CD4-positive, alpha-beta T cell treated with Interleukin-21 for 1 hour (primary cell): ENCODE measurements at places on chromosomes 4 and X.
A peak's percentile ranks its signal among the peaks of the same experiment; 100 is the strongest.

DNA sequence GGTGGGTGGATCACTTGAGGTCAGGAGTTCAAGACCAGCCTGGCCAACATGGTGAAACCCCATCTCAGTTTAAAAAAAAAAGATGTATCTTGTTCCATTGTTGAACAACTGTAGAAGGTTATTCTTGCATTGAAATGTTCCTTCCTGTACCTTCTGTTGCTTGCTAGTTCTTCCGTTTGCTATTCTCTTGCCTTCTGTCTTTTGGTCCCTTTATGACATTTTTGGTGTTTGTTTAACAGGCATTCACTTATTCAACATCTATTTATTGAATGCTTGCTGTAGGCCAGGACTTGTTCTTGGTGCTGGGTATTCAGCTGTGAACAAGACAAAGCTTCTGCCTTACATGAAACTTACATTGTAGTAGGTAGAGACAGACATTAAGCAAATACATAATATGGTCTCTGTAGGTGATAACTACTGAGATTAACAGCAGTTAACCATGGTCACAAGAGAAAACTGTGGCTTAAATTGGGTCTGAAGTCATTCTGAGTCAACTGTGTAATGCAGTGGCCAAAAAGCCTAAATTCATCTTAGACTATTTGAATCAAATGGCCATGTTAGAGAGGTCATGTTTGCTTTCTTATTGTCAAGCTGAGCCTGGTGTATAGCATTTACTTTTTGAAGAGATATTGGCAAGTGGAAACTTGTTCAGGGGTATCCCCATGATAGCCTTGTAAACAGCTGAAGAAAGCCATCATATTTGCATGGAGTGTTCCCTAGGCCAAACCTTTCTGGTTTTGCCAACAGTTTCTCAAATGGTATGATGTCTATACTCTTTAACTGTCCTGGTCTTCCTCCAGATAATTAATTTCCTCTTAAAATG lies 35.6 kb downstream of the GAB1 start:
- DNase-seq, result no peak

DNA sequence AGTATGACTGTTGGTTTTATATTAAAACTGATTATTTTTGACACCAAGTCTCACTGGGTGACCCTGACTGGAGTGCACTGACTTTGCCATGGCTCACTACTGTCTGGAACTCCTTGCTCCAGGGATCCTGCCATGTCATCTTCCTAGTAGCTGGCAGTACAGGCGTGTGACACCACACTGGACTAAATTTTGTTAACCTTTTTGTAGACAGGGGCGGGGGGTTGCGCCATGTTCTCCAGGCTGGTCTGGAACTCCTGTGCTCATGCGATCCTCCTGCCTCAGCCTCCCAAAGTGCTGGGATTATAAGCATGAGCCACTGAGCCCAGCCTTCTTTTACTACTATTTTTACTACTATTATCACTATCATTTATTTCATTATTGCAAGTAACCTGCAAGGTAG lies 8.9 kb downstream of the XAGE1A start:
- DNase-seq, result no peak

DNA sequence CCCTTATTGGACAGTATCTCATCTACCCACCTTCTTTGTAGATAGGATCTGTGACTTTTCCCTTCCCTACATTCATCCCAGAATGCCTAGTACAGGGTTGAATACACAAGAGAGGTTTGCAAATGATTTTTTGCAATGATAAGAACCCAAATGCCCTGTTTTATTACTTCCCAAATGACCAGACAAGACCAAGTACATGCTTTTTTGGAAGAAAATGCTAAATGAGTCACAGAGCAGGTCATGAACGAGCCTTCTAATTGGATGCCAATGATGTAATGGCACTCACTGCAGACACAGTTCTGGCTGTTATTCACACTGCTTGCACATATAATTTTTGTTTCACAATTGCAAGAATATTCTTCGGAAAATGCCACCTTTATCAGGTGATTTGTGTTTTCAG lies 17.8 kb upstream of the GABRQ start:
- DNase-seq, result no peak

DNA sequence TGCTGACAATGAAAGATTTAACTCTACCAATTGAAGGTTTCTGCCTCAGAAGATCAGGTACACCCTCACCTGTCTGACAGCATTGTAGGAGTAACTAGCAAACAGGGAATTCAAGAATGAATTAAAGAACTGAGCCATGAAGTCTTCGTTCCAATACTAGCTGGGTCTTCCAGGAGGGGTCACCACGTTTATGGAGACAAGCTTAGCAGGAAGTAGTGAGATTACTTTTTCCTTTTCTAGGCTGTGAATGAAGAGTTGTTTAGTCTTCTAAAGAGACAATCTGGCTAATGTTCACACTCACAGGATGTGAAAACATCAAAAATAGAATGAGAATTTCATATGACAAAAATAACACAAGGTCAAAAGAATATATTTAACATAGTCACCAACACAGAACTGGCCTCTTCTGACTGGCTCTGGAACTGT lies 54.9 kb downstream of the REELD1 start:
- DNase-seq, result no peak

DNA sequence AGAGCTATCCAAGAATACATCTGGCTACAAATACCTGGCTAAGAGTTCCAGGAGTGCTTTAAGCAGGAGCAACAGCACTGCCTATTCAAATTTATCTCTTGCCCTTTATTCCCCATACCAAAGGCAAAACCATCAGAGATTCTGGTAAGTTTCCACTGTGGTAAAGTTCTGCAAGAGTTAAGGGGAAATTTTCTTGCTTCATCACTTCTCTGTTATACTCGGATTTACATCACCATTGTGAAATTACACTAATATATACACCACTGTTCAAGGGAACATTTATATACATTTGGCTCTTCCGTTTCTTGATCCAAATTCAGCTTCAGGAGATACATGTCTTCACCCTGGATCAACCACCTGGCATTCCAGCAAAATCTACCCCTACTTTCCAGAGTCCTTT lies 70.8 kb upstream of the PTPN13 start:
- no peak for DNase-seq

DNA sequence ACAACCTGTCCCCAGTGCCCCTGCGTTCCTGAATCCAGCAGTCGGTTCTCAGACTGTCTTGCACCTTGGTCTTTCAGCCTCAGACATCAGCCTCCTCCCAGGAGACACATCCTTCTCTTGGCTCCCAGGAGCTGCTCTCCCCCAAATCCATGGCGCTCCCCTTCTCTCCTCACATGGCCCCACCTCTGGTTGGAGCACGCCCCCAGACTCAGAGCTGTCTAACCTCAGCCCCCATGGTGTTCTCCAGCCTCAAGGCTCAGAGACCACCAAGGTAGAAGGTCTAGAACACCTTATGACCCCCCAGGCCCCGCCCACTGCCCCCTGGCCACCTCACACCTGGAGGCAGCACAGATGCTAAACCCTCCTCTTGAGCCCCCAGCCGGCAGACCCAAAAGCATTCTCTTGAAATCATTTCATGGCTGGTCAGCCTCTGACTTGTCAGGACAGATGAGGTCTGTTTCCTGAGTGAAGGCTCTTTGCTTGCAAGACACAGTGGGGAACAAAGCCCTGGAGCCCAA lies 47.9 kb downstream of the ADRA2C start:
- DNase-seq, result no peak

- peak; percentile 64 for DNase-seq
Measured at GRCh38 chrX:124239911-124240310, 92.5 kb upstream of the TEX13D start.

DNA sequence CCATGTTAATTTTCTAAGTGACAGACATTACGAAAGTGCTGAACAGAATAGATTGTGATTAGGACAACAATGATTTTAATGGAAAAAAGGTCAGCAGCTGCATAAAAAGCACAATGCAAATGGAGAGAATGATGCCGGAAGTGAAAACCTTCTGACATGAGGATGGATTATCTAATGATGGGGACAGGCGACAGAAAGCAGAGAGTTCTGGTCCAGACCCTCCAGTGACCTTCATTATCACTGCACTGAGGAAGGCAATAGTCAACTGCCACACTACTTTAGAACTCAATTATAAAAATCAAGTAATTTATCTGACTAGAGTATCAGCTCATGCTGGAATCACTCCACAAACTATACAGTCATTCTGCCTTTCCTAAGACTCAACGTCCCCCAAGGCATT lies 746.1 kb upstream of the EPHA5 start:
- DNase-seq, result no peak

DNA sequence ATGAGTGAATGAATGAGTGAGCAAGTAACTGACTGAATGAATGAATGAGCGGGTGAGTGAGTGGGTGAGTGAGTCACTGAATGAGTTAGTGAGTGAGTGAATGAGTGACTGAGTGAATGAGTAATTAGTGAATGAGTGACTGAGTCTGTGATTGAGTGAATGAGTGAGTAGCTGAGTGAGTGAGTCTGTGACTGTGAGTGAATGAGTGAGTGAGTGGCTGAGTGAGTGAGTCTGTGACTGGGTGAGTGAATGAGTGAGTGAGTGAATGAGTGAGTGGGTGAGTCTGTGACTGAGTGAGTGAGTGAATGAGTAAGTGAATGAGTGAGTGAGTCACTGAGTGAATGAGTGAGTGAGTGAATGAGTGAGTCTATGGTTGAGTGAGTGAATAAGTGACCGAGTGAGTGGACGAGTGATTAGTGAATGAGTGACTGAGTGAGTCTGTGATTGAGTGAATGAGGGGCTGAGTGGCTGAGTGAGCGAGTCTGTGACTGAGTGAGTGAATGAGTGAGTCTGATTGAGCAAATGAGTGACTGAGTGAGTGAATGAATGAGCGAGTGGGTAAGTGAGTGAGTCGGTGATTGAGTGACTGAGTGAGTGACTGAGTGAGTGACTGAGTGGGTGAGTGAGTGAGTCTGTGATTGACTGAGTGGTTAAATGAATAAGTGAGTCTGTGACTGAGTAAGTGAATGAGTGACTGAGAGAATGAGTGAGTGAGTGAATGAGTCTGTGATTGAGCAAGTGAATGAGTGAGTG lies 223.0 kb upstream of the PSAPL1 start:
- DNase-seq, result no peak

GRCh38 chr4:1365271-1366178 lies 18.5 kb downstream of the UVSSA start:
- no peak for DNase-seq

- DNase-seq, result no peak
Measured at GRCh38 chr4:127920521-127920920, 39.8 kb downstream of the PLK4 start.

- no peak for DNase-seq
Measured at GRCh38 chr4:172772781-172773180, 395.8 kb upstream of the GALNT7 start.

DNA sequence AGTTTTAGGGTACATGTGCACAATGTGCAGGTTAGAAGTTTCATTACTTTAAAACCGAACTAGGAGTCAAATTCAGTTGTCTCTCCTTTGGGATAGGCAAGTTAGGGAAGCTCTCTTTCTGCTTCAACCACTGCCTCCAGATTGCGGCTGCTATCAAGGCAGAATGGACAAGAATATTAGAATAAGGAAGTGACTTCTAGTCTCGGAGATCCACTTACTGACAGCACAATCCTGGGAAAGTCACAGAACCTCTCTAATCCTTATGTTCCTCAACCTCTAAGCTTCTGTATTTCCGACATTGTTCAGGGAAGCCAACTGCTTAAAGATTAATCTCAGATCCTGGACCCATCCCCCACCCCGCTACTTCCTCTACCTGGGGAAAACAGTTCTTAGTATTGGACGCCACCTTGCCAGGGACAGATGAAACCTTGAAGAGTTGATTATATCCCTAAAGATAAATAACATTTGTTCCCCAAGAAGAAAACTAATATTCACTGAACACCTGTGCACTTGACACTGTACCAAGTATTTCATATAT lies 2.1 kb downstream of the NUP62CL start:
- DNase-seq, result no peak

- peak; percentile 13 for DNase-seq
Measured at GRCh38 chrX:51641421-51642021, 22.8 kb upstream of the CENPVL3 start.

DNA sequence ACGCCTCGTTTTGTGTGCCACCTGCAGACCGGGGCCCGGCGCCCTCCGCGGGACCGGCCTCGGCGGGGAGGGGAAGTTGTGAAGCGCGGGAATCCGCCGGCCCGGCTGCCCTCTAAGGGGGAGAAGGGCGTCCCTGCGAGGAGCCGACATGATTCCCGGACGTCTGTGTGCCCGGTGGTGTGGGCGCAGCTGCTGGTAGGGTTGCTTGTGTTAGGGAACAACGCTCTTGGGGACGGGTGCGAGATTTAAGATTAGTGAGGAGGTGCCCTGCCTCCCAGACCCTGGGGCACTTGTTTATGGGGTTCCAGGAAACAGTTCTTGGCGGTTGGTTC lies 627 bp downstream of the CDKN2AIP start:
- no peak for DNase-seq

- DNase-seq, result peak; percentile 75
Measured at GRCh38 chr4:40200875-40201801, 4.3 kb downstream of the RHOH start.

DNA sequence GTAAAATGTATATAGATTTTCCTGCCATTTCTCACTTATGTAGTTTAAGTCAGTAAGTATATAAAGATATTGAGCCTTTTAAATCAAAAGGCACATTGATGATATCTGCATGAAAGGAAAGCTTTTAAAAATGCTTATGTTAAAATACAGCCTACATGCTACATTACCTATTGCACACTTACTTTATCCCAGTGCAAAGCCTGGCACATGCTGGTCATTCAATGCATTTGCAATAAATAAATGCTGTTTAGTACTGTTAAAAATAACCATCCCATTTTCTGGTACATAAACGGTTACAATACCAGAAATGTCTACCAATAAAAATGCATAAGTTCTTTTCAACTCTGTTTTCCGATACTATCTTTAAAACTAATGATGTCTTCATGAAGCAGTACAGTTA lies 22.1 kb upstream of the SPATA4 start:
- no peak for DNase-seq

- DNase-seq, result no peak
Measured at GRCh38 chr4:162392946-162393345, 229.1 kb upstream of the FSTL5 start.

- peak; percentile 21 for DNase-seq
Measured at GRCh38 chrX:115940888-115941332, 229.6 kb upstream of the AGTR2 start.

DNA sequence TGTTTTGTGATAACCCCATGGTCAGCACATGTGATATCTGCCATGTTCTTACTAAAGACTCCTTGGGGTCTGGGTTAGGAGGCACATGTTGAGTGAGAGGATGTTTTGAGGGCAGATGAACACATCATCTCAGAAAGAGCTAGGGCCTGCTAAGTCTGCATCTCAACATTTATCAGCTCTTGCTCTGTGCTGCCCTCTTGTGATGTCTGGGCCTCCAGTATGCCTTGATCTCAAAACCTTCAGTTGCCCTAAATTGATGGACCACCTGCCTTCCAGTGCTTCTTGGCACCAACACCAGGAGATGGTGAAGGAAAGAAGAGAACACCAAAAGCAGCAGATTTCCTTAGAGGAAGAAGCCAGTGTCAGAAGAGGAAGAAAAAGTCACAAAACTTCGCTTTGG lies 22.5 kb downstream of the MID1 start:
- DNase-seq, result no peak

- no peak for DNase-seq
Measured at GRCh38 chr4:152160225-152160800, 375.6 kb downstream of the FBXW7 start.

- DNase-seq, result no peak
Measured at GRCh38 chrX:12471061-12471460, 320.2 kb upstream of the PRPS2 start.

GRCh38 chr4:100081491-100081890 lies 108.8 kb downstream of the DDIT4L start:
- no peak for DNase-seq

- DNase-seq, result peak; percentile 31
Measured at GRCh38 chrX:69158166-69158980, 6.9 kb downstream of the PJA1 start.

- no peak for DNase-seq
Measured at GRCh38 chr4:89800527-89801103, 36.3 kb downstream of the SNCA start.
